ENCODE measurements at places on chromosomes 11 and 22. TPM values are rescaled to one million over a fixed set of nuclear protein-coding genes. Genes with fewer than 3 reads are reported as not detected.

HPS4 gene
- polyA plus RNA-seq: 17.8 TPM

SLC7A4 gene
- polyA plus RNA-seq: 0.44 TPM

POTEH gene
- not detected for polyA plus RNA-seq

COMMD9 gene
- polyA plus RNA-seq: 38.3 TPM

DNA sequence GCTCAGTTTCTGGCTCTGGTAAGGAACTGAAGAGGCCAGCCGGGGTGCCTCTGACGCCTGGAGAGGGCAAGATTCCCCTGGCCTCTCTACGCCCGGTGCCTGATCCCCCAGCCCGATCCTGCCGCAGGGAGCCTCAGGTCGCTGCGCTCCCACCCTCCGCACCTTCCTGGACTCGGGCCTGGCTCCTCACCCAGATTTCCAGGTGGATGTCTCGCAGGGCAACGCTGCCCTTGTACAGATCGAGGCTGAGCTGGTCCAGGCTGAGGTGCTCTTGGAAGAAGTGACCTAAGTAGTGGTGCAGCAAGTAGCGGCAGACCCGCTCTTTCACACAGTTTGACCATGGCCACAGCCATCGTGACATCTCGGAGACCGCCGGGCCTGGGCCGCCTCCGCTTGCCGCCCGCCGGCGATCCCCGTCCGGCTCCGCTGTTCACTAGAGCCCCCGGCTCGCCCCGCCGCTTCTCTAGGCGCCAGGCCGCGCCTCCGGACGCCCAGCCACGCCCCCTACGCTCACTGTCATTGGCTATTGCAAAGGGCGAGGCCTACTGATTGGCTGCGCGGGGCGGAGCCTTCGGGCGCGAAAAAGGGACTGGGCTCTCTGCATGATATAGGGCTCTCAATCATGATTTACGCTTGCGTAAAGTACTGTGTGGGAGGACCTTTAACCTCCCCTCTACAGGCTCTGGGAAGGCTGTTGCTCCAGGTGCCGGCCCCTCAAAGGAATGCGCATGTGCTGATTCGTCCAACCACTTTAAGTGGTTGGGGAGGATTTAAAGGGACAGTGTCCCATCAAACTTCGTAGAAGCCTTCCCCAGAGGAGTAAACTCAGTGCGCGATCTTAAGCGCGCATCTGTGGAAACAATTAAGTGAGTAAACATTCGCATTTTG is at the start of gene ATG2A:
Gene ATG2A (minus strand): TSS at position 435 of the 888 bp plus-strand sequence. CDS start 74 bp downstream, at position 361.
- peak within 1 kb of the TSS; percentile 6 for H3K27ac ChIP-seq
- peak within 1 kb of the TSS; percentile 70 for H3K4me3 ChIP-seq
- peaks cover 8% of the 10 kb centered on the region for H3K4me1 ChIP-seq
- H3K27me3 ChIP-seq: no peaks in the 10 kb centered on the region
- DNase-seq: peak; percentile 99
- H3K36me3 ChIP-seq: no peaks in the 10 kb centered on the region

DNA sequence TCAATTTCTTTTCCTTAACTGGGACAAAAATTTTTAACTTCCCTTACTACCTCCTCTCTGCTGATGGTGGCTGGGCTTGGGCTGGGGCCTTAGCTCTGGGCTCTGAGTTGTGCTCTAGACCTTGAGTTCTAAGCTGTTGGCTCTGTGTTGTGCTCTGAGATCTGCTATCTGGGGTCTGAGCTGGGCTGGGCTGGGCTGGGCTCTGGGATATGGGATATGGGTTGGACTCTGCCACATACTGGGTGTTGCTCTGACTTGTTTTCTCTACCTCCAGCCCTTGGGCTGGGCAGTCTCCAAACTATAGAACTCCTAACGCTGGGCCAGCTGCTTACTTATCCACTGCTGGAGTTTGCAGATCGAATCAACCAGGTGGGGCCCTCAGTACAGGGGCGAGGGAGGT is 41.9 kb downstream of the DNHD1 start:
- no peaks in the 10 kb centered on the region for H3K27me3 ChIP-seq
- H3K4me1 ChIP-seq: no peaks in the 10 kb centered on the region
- no peak overlapping the region for H3K27ac ChIP-seq
- H3K4me3 ChIP-seq: no peak overlapping the region
- DNase-seq: no peak
- no peaks in the 10 kb centered on the region for H3K36me3 ChIP-seq

DNA sequence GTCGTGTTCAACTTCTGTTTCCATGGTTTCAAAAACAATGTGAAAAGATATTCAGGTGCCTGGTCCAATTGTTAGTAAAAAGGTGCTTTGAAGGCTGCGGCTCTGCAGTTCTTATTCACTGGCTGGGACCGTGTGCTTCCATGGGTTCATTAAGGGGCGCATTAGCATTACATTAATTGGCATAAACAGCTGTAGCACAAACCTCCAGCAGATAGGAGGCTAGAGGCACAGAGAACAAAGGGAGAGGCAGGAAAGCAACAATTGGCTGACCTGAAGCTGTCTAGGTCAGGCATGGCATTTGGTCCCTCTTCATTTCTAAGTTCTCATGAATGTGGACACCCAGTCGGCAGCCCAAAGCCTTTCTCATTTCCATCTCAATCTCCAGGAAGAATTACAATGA is 16.6 kb downstream of the PAK1 start:
- H3K27me3 ChIP-seq: no peaks in the 10 kb centered on the region
- H3K36me3 ChIP-seq: no peaks in the 10 kb centered on the region
- H3K4me1 ChIP-seq: peaks cover 72% of the 10 kb centered on the region
- H3K4me3 ChIP-seq: peak overlapping the region; percentile 34

GRCh38 chr11:134579724-134580609 is 167.9 kb upstream of the B3GAT1 start:
- no peak overlapping the region for H3K27ac ChIP-seq
- no peaks in the 10 kb centered on the region for H3K36me3 ChIP-seq

DNA sequence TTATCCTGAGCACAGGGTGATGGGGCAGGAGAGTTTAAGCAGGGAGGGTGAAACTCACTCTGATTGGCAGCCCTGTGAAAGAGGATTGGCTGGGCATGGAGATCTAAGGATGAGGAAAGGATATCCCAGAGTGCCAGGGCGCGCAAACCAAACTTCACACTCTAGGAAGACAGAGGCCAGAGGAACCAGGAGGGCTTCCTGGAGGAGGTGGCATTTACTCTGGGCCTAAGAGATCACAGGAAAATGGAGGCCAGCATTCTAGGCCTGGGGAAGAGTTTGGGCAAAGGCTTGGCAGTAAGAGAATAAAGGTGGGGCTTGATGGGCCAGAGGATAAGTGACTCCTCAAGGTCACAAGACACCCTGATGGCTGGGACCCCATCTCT is 377 bp upstream of the NCF4 start:
- H3K27ac ChIP-seq: no peak overlapping the region
- H3K27me3 ChIP-seq: peaks cover 17% of the 10 kb centered on the region
- no peaks in the 10 kb centered on the region for H3K36me3 ChIP-seq
- no peak for DNase-seq

DNA sequence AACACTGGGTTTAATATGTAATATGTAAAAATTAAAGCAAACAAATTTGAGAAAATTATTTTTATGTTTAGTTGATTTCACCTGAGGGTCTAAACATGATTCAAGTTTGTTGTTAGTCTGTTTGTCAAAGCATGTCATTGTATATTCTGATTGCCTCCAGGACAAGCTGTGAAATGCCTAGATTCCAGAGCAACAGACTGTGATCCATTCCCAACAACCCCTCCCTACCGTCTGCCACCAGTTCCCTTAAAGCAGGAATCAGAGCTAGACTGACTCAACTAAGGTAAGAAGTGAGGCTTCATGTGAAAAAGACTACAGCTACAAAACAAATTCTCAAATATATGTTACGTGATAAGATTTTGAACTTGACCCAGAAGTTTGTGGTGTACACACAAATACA is 304.2 kb downstream of the RAB38 start:
- H3K4me1 ChIP-seq: no peaks in the 10 kb centered on the region
- DNase-seq: no peak
- H3K36me3 ChIP-seq: no peaks in the 10 kb centered on the region
- H3K27me3 ChIP-seq: no peaks in the 10 kb centered on the region
- H3K27ac ChIP-seq: no peak overlapping the region

DNA sequence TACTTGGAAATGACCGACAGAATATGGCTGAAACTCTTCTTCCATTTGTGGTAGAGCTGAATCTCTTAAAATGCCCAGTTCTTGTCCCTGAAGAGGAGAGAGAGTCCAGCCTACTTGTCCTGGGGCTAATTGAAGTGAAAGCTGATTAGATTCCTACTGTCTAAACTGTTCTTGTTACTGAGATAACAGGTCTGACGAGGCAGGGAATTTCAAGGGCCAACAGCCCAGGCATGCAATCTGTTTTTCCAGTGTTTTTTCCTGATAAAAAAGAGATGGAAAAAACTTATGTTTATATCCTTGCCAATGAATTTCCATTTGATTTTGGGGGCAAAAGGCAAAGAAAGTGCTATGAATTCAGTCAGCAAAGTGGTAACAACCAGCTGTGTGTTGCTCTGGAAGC is 195.5 kb downstream of the ETS1 start:
- H3K27me3 ChIP-seq: no peaks in the 10 kb centered on the region
- H3K27ac ChIP-seq: no peak overlapping the region
- no peaks in the 10 kb centered on the region for H3K36me3 ChIP-seq
- H3K4me3 ChIP-seq: no peak overlapping the region

DNA sequence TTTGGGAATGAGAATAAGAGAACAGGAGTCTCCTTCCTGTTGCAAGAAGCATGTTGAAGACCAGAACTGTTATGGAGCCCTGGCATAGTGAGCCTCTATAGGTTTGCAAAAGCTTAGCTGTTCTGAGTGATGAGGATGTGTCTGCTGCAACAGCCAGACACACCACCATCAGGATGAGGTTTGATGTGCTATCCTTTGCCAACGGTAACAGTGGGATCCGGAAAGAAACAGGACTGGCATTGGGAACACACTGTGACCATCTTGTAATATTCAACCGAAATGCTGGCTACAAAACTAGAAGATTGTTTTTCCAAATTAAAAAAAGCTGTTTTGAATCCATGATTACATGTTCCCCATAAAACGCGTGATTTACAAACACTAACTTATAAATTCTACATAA is 117.0 kb downstream of the ME3 start:
- no peaks in the 10 kb centered on the region for H3K36me3 ChIP-seq
- no peaks in the 10 kb centered on the region for H3K4me1 ChIP-seq
- no peaks in the 10 kb centered on the region for H3K27me3 ChIP-seq

GRCh38 chr11:100460426-100460825 is 226.7 kb upstream of the ARHGAP42 start:
- no peak overlapping the region for H3K27ac ChIP-seq
- no peak overlapping the region for H3K4me3 ChIP-seq
- H3K27me3 ChIP-seq: no peaks in the 10 kb centered on the region
- no peaks in the 10 kb centered on the region for H3K4me1 ChIP-seq
- H3K36me3 ChIP-seq: no peaks in the 10 kb centered on the region

GRCh38 chr22:44489817-44490216 is 8.2 kb downstream of the RTL6 start:
- H3K27me3 ChIP-seq: no peaks in the 10 kb centered on the region
- H3K4me1 ChIP-seq: peaks cover 16% of the 10 kb centered on the region
- peak; percentile 5 for DNase-seq

GRCh38 chr22:42621505-42622002 is 6.9 kb upstream of the POLDIP3 start:
- no peak overlapping the region for H3K27ac ChIP-seq
- H3K4me3 ChIP-seq: no peak overlapping the region
- DNase-seq: peak; percentile 96

DNA sequence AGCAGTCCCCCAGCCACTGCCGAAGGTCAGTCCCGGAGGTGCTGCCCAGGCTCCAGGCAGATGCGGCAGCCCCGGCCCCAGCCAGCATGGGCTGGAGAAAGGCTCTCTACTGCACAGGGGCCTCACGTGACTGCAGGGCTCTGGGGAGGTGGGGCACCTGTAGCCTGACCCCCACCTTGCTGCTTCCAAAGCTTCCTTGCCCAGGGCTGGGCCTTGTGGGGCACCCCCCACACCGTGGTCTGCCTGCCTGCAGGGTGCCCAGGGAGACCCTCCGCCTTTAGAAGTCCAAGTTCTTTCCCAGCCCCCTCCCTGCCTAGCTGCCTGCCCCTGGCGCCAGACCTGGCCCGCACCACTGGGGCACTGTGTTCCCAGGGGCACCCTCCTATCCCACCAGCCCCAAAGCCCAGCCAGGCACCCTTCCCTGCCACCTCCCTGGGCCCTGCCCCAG is 28.4 kb upstream of the TXNRD2 start:
- no peaks in the 10 kb centered on the region for H3K27me3 ChIP-seq
- H3K27ac ChIP-seq: no peak overlapping the region
- no peaks in the 10 kb centered on the region for H3K36me3 ChIP-seq
- H3K4me1 ChIP-seq: peaks cover 4% of the 10 kb centered on the region
- DNase-seq: no peak

GRCh38 chr11:125105926-125106325 is 5.5 kb downstream of the TMEM218 start:
- H3K36me3 ChIP-seq: peaks cover 11% of the 10 kb centered on the region
- no peak overlapping the region for H3K4me3 ChIP-seq
- peaks cover 19% of the 10 kb centered on the region for H3K4me1 ChIP-seq
- H3K27me3 ChIP-seq: no peaks in the 10 kb centered on the region
- DNase-seq: no peak

DNA sequence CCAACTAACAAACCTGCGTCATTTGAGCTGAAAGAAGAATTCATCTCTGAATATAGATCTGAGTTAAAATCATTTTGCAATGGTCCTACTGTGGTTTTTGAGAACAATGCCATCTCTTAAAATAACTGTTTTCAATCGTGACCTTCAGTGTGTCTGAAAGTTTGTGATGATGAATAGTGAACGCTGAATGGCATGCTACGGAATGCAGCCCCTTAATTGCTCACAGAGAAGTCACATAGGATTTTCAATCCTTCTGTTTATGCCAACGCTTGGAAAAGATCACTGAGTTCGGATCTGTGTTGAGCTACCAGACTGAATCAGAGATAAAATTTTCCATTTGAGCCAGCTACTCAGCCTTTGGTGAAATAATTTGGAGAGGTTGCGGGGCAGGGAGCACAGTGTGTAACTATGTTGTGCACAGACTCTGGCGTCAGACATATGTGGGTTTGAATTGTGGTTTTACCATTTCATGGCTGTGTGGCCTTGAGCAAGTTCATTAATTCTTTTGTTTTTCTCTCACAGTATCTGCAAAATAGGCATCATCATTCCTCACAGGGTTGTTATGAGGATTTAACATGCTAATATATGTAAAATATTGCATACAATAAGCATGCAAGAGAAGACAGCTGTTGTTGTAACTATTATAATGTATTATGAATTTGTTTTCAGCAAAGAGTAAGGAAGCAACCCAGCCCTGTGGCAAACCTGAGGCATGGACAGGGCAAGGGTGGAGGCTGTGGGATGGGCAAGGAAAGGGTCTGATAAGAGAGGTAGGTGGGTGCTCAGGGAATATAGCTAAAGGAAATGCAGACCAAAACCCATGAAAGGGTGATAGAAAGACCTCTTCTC is 679.9 kb downstream of the KCNA4 start:
- DNase-seq: no peak
- no peak overlapping the region for H3K4me3 ChIP-seq
- H3K27ac ChIP-seq: no peak overlapping the region
- no peaks in the 10 kb centered on the region for H3K27me3 ChIP-seq
- H3K4me1 ChIP-seq: no peaks in the 10 kb centered on the region
- H3K36me3 ChIP-seq: no peaks in the 10 kb centered on the region

GRCh38 chr22:38751422-38752346 is 4.1 kb downstream of the SUN2 start:
- no peaks in the 10 kb centered on the region for H3K36me3 ChIP-seq
- H3K4me3 ChIP-seq: no peak overlapping the region
- peaks cover 7% of the 10 kb centered on the region for H3K27me3 ChIP-seq
- DNase-seq: no peak
- peaks cover 20% of the 10 kb centered on the region for H3K4me1 ChIP-seq
- H3K27ac ChIP-seq: no peak overlapping the region
